T-helper 9 cell (primary cell): ENCODE measurements at places on chromosomes 13 and 19.

DNA sequence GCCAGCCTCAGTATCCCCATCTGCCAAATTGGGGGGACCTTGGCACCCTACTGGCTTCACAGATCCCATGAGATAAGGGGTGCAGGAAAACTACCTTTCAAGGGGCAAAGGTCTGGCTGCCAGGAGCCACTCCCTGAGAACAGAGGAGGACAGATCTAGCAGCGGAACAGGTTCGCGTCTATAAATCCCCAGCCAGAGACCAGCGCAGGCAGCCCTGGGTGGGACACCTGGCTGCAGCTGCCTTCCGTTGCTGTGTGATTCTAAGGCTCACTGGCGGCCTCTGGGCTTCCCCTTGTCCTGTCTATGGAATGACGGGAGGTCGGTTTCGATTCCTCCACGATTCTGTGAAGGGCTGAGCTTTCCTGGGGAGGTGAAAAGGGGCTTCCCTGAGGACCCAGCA lies 7.3 kb downstream of the RELB start:
- no peak for DNase-seq

DNA sequence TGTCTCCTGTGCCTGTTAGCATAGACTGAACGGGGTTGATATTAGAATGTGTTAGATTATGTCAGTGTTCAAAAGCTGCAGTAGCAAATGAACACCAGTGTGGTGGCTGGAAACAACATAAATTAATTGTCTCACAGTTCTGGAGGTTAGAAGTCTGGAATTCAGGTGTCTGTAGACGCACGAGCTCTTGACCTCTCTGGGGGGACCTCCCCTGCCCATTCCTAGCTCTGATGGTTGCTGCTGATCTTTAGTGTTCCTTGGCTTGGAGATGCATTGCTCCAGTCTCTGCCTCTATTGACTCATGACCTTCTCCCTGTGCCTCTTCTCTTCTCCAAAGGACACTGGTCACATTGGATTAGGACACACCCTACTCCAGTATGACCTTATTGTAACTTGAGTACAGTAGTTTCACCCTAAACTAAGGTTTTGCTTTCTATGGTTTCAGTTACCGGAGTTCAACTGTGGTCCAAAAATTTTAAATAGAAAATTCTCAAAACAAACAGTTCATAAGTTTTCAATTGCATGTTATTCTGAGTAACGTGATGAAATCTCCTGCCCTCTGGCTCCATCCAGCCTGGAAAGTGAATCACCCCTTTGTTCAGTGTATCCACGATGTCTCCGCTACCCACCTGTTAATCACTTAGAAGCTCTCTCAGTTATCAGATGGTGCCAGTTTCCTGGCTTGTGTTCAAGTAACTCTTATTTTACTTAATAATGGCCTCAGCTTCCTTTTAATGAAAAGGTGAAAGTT lies 273.2 kb downstream of the MYO16 start:
- DNase-seq, result no peak

- DNase-seq, result peak; percentile 54
These were observed 799 bp downstream of the NR1H2 start for GRCh38 chr19:50377051-50377461.

DNA sequence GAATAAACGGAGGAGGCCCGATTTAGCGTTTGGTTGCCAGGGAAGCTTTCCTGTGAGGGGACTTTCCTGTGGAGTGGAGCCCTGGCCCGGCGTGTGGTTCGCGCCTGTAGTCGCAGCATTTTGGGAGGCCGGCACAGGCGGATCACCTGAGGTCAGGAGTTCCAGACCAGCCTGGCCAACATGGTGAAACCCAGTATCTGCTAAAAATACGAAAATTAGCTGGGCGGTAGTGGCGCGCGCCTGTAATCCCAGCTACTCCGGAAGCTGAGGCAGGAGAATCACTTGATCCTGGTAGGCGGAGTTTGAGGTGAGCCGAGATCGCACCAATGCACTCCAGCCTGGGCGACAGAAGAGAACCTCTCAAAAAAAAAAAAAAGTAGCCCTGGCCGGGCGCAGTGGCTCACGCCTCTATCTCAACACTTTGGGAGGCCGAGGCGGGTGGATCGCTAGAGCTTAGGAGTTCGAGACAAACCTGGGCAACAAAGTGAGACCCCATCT lies 6.9 kb downstream of the KANK3 start:
- DNase-seq, result no peak

- DNase-seq, result no peak
These were observed 83.3 kb upstream of the TNFSF11 start for GRCh38 chr13:42490676-42491075.

- DNase-seq, result no peak
These were observed 529.3 kb downstream of the IRS2 start for GRCh38 chr13:109256866-109257760.

DNA sequence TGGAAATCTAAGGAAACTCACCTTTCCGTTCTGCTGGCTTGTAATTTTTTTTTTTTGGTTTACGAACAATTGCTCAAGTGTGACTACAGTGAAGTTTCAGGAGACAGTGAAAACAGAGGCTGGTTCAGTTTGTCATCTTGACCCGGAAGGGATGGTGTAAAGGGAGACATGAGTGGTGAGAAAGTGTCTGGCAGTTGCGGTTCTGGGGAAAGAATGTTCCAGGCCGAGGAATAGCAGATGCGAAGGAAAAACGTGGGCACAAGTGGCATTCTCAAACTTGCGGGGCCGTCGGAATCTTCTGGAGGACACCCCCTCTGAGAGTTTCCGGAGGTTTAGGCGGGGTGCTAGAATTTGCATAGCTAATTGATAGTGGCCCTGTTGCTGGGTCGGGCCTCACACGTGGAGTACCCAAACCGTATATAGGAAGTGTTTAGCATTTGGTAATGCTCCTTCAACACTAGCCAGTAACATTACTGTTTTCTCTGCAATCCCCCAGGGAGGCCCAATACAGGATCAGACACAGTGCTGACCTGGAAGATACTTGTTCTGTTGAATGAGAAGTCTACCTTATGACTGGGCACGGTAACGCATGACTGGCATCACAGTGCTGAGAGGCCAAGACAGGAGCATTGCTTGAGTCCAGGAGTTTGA lies 2.8 kb upstream of the TNFSF9 start:
- no peak for DNase-seq
